Naive thymus-derived CD4-positive, alpha-beta T cell (primary cell): ENCODE measurements at places on chromosomes 13 and 19. TPM values are rescaled to one million over a fixed set of nuclear protein-coding genes. Genes with fewer than 3 reads are reported as not detected.

DNA sequence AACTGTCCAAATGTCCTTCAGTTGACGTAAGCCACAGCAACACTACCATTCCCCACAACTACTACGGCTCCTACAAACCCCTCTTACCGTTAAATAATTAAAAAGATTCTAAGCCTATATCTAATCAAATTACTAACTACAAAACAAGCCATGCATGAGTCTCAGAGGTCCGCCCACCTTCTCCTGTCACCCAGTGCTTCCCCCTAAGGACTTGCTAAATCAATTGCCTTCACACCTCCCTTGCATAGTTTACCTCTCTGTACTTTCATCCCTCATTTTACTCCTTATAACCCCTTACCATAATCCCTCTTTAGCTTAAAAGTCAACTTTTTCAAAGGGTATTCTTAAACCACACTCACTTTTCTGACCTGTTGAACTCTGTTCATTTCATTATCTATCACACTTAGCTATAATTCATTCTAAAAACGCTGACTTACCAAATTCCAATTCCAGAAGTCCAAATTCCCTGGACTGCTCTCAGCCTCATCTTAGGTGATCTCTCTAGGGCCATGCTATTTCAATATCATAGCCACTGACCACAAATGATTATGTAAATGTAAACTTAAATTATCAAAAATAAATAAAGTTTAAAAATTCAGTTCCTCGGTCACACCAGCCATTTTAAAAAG is 187.8 kb downstream of the DIAPH3 start:
- no peak for DNase-seq

- peak; percentile 91 for DNase-seq
Measured at GRCh38 chr19:53467485-53468262, at the start of gene ZNF813. Gene ZNF813, plus strand, starts transcription at chr19:53467733. Its CDS starts 16,090 bp downstream, at chr19:53483823.

DNA sequence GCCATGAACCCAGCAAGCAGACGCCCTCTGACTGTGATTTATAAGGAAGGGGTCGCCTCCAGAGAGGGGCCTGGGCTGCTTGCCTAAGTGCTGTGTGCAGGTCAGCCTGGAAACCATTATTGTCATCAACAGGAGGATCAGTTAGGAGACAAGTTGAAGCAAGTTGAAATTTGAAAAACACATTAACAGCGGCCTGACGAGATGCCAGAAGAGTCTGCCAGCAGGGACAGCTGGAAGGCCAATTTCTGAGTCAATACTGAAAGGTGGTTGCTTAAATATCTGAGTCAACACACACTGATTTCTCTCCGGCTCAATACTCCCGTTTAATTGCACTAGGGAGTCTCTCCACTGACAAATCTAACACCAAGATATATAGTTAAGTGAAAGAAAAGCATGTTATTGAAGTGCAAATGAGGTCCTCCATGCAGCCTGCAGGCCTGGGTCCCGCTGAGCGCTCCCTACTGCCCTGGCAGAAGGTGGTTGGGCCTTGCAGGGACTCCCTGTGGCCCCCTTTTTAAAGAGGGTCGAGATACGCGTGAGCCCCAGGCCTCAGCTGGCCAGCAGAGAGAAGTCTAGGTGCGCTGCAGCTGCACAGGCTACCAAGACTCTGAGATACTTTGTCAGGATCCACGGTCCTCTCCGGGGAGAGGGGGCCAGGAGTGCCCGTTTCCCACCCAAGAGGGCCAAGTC is 91.1 kb downstream of the RNASEH2B start:
- no peak for DNase-seq

- DNase-seq, result no peak
Measured at GRCh38 chr13:40581277-40581579, 85.2 kb downstream of the FOXO1 start.

- DNase-seq, result peak; percentile 90
Measured at GRCh38 chr19:48330012-48330681, 4.8 kb downstream of the EMP3 start.

DNA sequence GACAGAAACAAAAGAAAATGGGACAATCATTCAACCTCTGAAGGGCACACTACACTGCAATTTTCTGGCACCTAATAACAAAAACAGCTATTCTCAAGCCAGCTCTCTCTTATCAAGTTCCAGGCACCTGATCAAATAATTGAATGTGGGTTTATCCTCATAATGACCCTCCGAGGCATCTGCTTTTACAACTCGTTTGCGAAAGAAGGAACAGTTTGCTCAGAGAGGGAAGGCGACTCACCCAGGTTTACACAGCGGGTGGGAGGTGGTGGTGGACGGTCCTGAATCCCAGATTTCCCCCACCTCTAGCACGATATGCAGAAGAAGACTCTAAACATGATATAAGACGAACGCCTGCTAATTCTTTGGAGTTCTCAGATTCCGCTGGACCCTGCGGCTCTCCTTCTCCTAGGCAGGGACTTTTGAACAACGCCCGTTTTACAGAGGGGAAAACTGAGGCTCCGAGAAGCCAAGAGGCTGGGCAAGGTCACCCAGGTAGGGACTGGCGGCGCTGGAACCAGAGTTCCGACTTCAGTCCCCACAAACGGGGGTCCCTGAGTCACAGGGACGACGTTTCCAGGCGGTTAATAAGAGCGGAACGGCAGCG is 641 bp downstream of the SGTA start:
- DNase-seq, result no peak

DNA sequence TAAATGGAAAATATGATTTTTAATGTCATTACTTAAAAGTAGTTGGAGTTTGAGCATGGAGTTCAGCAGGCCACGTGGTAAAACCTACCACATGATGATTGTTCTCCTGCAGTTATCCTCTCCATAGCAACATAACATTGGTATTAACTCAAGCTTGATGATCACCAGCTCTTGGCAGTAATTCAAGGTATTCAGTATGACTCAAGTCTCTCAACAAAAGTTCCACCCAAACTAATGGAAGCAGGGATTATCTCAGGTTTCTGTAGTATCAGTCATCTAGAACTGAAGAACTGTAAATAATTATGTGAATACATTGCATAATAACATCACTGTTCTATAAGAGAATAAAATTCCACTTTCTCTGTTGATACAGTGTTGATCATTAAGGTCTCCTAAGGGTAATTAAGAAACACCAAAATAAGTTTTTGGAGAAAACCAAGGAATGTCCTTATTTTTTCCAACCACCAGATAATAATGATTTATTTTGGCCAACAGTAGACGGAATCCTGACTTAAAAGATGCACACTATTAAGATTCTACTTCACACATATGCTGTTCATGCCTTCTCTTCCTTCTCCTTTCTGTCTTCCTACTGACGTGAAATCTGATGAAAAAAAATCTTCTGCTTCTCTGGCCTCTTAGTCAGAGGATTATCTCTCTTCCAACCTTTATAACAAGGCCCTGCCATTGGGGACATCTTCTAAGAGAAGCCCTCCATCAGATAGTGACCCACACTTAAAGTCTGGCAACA is 1092.3 kb downstream of the EFNB2 start:
- no peak for DNase-seq

DNA sequence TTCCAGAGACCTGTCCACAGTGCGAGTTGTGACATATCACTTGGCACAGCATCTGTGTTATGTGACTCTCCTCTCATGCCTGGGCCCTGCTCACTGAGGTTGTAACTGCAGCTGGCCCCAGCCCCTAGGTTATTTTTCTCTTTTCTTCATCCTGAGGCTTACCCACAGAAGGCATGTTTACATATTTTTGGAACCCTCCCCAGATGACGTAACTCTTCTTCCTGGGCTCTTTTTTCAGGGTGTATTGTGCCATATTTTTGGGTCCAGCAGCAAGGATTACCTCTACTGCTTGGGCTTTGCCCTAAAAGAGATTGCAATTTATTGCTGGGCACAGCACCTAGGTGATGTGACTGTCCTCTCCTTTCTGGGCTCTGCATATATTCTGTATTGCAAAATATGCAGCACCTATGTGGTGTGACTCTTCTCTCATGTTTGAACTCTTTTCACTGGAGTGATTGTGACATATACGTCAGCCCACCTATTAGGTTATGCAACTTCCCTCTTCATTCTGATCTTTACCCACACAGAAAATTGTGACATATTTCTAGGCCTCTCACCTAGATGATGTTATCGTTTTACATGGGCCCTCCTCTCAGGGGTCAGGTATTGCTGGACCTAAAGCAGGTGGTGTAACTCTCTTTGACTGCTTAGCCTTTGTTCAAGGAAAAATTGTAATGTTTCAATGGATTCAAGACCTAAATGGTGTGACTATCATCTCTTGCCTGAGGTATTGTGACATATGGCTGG is 64.5 kb upstream of the ZNF724 start:
- DNase-seq, result no peak

DNA sequence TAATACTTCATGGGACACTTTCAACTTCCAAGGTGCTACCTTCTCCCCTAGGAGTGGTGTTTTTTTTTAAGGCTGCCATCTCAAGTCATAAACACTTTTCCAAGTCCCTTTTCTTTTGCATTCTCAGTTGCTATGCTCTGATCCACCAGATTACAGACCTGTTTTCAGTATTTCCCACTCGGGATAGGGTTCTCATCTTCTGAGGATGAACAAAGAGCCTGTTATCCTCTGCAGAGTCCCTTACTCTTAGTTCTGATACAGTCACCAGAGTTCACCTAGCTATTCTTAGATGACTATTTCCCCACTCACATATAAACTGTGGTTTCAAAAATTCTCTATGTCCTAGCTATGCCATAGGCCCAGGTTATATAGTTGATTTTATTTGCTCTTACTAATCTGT is 15.9 kb downstream of the ZDHHC20 start:
- no peak for DNase-seq

GRCh38 chr19:47036097-47036651 is 12.2 kb downstream of the TMEM160 start:
- DNase-seq, result no peak

DNA sequence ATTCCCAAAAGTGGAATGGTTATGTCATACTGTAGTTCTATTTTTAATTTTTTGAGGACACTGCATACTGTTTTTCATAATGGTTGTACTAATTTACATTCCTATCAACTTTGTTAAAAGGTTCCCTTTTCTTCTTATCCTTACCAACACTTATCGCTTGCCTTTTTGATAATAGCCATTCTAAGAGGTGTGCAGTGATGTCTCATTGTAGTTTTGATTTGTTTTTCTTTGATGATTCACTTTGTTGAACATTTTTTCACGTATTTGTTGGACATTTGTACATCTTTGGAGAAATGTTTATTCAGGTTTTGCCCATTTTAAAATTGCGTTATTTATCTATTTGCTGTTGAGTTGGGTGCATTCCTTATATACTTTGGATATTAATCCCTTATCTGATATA is 188.8 kb upstream of the SPRY2 start:
- DNase-seq, result no peak

GRCh38 chr13:39224671-39225240 is 186.5 kb downstream of the NHLRC3 start:
- no peak for DNase-seq

DNA sequence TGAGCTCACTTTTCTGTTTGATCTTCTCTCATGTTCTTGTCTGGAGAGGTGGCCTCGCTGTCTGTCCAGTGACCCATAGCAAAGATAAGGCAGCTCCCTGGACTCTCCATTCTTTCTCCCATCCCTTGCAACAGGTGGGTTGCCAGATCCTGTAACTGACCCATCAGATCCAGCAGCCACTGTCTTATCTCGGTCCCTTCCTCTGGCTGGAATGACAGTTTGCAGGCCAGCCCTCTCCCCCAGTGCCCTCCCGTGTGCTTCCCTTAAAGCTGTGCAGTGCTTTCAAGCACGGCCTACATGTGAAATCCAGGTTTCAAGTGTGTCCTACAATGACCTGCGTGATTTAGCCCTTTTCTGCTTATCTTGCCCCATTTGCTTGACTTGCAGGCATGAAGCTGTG is 3.7 kb downstream of the GTF3A start:
- no peak for DNase-seq

DNA sequence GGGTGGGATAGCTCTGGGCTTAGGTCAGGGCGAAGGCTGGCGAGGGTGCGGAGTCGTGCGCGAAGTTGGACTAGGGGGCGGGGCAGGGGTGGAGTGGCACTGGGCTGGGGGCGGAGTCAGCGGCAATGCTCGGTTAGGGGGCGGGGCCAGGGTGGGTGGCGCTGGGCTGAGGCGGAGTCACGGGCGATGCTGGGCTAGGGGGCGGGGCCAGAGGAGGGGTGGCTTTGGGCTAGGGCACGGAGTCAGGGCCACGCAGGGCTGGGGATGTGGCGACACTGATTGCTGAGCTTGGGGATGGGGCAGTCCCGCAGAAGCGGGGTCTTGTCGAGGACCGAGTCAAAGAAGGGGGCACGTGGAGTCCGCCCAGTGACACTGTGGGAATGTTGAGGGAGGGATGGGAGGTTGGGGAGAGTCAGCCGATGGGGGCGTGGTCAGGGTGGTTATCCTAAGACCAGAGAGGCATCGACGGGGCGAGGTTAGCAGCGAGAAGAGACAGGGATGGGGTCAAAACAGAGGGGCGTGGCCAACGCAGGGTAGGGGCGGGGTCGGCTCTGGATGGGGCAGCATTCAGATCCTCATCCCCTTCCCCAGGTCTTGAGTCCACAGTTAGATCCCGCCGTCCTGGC is 8.7 kb downstream of the HOMER3 start:
- peak; percentile 82 for DNase-seq

DNA sequence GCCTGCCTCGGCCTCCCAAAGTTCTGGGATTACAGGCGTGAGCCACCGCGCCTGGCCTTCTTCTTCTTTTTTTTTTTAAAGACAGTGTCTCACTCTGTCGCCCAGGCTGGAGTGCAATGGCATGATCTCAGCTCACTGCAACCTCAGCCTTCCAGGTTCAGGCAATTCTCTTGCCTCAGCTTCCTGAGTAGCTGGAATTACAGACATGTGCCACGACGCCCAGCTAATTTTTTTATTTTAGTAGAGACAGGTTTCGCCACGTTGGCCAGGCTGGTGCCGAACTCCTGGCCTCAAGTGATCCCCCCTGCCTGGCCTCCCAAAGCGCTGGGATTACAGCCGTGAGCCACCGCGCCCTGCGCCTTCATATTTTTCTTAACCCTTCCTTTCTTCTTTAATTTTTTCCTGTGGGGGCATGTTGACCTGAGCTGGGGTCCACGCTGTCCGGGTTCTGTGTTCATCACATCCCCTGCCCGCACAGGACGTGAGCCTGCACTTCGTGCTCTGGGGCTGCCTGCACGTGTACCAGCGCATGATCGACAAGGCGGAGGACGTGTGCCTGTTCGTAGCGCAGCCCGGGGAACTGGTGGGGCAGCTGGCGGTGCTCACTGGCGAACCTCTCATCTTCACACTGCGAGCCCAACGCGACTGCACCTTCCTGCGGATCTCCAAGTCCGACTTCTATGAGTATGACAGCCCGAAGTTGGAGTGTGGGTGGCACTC is 14.1 kb downstream of the PNPLA6 start:
- DNase-seq, result no peak

DNA sequence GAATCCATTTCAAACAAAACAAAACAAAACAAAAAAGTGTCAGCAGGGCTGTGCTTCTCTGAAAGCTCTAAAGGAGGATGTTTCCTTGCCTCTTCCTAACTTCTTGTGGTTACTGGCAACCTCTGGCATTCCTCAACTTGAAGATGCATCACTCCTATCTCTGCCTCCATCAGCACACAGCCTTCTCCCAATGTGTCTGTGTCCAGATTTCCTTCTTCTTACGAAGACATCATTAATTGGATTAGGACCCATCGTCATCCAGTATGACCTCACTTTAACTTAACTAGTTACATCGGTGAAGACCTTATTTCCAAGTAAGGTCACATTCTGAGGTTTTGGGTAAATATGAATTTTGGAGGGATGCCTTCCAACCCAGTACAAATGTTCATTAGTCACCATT is 33.8 kb upstream of the GTF2F2 start:
- no peak for DNase-seq

Gene PCDH20
- total RNA-seq, result not detected

Gene CACNA1A
- total RNA-seq, result 0.40 TPM

Gene LMO7
- total RNA-seq, result 45.3 TPM

Gene LRRC63
- 0.43 TPM for total RNA-seq

Gene HIF3A
- total RNA-seq, result not detected
